ENCODE measurements at places on chromosomes 4 and X.

DNA sequence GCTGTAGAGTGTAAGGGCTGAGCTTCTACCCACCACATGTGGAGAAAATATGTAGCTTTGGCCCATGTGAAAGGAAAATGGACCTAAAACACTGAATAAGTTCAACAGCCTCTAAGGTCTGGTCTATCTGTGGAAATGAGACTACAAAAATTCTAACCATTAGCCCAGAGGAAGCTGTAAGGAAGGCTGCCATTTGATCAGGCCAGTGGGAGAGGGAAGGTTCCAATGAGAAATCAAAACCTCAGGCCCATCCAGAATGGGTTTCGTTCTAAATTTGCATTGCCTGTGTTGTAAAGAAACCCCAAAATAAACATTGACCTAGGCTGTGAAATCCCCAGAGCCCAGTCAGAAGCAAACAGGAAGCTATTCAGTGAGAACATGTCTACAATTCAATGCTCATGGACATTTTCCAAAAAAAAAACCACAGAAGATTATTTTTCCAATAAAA, 320.4 kb upstream of the SLC7A11 start:
- peak; percentile 34 for DNase-seq

DNA sequence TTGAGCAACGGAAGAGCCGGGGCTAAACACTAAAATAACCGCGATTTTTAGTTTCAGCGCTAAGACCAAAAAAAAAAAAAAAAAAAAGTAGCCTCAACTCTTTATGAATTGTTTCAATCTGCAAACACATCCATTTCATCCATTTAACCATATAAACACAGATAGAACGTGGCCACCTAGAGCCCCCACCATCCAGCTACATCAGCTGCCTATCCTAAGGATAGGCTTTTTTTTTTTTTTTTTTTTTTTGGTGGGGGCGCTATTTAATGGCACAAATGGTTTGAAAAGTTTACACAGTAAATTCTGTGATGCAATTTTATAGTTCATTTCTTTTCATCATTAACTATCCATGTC, 492 bp upstream of the HDAC8 start:
- no peak for DNase-seq

GRCh38 chr4:36187723-36188333, 56.5 kb downstream of the ARAP2 start:
- DNase-seq: no peak

DNA sequence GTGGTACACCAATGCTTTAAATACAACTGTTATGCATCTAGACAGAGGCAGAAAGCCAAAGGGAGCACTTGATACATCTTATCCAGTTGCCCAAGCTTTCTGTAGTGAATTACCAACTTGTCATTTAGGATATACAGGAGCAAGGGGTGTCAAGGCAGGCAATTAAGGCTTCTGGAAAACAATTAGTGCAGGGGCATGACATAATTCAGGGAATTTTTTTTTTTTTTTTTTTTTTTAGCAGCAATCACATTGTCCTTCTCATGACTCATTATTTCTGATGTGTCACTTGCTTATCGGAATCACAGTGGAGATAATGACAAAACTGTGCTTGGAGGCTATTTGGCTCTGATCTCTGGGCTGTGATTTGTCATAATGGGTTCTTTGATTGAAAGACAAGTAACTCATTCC, 259.5 kb downstream of the ARHGAP24 start:
- no peak for DNase-seq

- DNase-seq: no peak
These were observed 85.7 kb downstream of the TSPAN5 start for GRCh38 chr4:98572697-98573096.

- no peak for DNase-seq
These were observed 186.5 kb upstream of the FSTL5 start for GRCh38 chr4:162350331-162350730.

DNA sequence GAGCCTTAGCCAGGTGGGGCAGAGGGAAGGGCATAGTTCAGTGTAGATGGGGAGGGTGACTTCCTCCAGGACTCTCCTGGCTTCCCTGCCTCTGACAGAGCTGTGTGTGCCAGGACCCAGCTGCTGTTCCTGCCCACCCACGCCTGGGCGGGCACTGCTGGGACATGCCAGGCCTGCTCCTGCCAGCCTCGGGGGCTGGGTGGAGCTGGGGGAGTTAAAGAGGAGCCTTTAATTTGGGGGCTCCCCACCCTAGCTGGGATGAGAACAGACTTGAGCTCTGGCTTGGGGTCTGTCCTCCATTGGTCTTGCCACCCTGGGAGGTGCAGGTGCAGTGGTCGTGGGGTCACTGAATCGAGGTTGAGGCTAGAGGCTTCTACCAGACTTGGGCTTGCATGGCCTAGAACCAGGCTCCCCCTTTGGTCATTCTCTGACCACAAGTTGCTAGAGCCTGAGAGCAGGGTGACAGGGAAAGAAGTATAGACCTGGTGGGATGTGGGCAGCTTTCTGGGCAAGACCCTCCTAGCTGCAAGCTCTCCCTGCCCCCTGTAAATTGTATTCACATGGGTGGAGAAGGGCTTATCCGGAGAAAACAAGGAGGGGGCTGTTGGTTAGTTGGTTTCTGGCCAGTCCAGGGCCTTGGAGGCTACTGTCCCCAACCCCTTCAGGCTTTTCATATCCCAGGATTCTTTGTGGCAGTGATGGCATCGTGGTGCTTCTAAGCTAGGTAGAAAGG, 5.7 kb downstream of the EFNB1 start:
- no peak for DNase-seq

GRCh38 chrX:2385224-2385623, 115.6 kb downstream of the DHRSX start:
- no peak for DNase-seq

DNA sequence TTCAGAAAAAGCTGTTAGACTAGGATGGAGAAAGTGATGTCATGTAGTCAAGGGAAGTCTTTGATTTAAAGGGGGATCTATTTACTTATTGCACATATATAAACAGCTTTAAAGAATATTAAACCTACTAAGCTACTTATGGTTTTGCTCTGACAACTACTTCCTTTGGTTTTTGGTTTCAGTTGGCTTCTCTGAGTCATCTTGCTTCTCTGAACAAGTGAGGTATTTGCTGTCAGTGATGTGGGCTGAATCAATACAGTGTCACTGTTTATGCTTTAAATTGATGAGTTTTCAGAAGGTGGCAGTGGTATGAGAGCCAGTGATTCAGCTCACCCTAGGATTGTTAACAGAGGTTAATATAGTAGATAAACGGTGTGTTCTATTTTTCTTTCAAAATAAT, 75.1 kb downstream of the CEP44 start:
- DNase-seq: peak; percentile 48

GRCh38 chr4:77930876-77931275, 68.2 kb downstream of the MRPL1 start:
- DNase-seq: no peak

- no peak for DNase-seq
These were observed 327.8 kb downstream of the GALNTL6 start for GRCh38 chr4:172141025-172141424.

- no peak for DNase-seq
These were observed 107.4 kb upstream of the STOX2 start for GRCh38 chr4:183797445-183798300.

- no peak for DNase-seq
These were observed 15.0 kb upstream of the AKAP17A start for GRCh38 chrX:1576201-1576992.

- DNase-seq: no peak
These were observed 36.4 kb downstream of the EDA2R start for GRCh38 chrX:66602381-66602938.

DNA sequence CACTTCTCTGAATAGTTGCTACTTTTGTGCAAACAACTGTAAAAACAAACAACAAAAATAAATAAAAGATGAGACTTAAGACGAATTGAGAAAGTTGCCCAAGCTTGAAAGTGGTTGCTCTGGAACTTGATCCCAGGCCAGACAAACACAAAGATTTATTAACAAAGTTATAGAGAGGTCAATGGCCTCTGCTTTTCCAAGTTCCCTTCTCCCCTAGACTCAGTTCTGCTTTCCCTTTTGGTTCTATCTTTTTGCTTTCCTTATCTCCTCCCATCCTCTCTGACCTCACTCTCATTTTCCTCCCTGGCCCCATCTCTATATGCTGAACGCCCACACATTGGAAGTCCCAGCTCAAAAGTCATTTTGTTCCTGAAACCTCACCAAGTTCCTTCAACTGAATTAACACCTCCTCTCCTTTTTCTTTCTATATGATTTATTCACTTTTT, 82.7 kb downstream of the MXRA5 start:
- DNase-seq: no peak

GRCh38 chrX:64975491-64975890, 759 bp downstream of the ZC4H2 start:
- peak; percentile 9 for DNase-seq

DNA sequence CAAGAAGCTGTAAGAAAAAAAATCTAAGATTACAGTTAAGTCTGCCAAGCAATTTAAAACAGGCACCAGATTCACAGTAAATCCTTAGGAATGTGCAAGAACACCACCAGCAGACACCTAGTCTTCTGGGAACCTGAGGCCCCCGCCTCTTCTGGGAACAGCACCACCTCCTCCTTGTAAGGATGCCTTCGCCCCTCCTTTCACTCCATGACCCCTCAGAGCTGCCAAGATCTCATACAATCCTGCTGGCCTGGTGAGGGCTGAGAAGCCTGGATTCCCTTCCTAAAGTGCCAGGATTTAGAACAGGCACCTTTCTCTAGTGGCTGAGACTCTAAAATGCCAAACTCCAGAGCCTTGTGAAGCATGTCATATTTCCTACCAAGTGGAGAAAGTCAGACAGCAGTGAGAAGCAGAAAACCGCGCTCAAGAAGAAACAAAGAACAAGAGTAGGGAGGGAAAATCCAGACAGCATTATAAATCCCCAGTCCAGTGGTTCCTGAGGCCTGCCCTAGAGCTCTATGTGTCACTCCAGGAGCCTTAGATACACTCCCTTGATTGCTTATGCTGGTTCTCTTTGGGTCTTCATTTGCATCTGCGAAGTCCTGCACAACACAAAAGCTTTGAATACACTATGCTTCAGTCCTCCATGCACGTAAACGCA, 166.4 kb downstream of the TSPAN5 start:
- DNase-seq: no peak

Data from GM10248 (cell line).